ENCODE measurements at places on chromosomes 1 and 21.

DNA sequence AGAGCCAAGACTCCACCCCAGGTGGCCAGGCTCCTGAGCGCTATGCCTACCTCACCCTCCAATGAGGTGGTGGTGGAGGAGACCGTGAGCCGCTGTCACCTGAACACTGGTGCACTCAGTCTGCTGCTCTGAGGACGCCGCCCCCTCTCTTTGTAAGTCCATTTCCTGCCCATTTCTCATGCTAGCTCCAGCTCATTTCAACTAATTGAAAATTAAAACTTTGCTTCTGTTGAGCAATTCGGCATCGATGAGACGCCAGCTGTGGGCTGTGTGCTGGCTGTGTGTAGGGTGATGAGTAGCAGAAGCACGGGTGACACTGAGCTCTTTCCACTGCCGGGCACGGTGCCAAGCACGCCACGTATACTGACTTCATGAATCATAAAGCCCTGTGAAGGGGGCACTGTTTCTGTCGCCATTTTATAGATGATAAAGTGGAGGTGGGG, 11.2 kb downstream of the TNFRSF1B start:
- peak; percentile 81 for DNase-seq
- H3K4me1 ChIP-seq = peaks cover 98% of the 10 kb centered on the region
- H3K27ac ChIP-seq = peak overlapping the region; percentile 94
- peak overlapping the region; percentile 2 for H3K4me3 ChIP-seq
- H3K36me3 ChIP-seq = no peaks in the 10 kb centered on the region
- H3K27me3 ChIP-seq = peaks cover 14% of the 10 kb centered on the region

DNA sequence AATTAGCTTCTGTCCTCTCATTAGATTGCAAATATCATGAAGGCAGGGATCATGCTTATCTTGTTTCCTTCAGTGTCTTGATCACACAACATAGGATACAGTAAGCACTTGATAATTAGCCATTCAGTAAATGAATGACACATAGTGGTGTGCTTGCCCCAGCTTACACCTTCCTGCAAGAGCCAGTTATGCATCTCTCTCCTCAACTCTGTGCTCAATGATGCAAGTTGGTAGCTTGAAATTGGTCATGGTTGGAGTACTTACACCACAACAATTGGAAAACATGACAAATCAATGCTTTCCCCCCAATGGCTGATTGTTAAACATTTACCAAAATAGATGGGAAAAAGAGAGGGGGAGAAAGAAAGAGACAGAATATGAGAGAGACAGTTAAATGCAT, 129.2 kb downstream of the NUF2 start:
- no peak overlapping the region for H3K4me3 ChIP-seq
- peaks cover 4% of the 10 kb centered on the region for H3K27me3 ChIP-seq
- H3K4me1 ChIP-seq = no peaks in the 10 kb centered on the region
- no peaks in the 10 kb centered on the region for H3K36me3 ChIP-seq

DNA sequence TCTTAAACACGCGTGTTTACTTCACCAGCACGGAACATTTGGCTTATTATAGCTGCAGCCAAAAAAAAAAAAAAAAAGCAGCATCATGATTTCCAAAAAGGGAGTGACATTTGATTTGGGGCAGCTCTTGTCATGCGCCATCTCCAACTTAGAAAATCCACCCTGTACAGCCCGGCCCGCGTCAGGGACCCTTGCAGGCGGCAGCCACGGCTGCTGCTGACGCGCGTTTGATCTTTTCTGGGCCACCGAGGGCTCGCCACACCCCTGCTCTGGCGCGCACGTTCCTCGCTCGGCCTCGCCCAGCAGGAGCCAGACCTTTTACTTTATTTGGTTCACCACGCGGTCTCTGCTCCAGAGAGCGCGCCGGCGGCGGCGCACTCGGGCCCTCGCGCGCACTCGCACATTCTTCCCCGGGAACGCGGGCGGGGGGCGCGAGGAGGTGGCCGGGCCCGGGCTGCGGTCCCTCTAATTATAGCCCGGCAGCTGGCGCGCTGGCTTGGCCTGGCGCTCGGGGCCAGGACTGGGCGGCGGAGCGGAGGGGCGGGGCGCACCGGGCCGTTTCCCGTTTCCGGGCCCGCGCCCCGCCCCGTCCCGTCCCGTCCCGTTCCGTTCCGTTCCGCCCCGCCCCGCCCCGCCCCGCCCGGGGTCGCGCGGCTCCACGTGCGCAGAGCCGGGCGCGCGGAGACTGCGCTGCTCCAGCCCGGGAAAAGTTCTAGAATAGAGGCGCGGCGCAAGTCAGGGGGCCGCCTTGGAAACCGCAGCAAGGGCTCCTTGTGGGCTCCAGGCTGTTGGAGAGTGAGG, 10.2 kb downstream of the IRF2BP2 start:
- H3K4me1 ChIP-seq = peaks cover 65% of the 10 kb centered on the region
- H3K36me3 ChIP-seq = peaks cover 3% of the 10 kb centered on the region
- H3K27me3 ChIP-seq = no peaks in the 10 kb centered on the region

DNA sequence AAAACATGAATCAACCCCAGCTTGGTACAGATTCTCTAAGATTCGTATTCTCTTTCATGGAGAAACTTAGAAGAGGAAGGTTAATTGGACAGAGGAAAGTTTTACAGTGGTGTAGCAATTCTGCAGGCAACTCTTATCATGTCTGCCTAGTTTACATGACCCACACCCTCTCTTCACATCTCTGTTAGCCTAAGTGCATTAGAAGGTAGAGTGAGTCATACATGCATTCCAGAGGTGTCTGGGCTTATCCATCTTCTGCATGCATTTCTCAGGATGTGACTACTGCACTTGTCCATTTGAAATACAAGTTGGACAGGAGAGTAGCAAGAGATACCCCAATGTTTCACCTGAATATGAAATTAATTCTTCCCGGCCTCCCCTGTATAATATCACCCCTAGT, 578.4 kb upstream of the NCAM2 start:
- H3K4me1 ChIP-seq = no peaks in the 10 kb centered on the region
- no peak overlapping the region for H3K27ac ChIP-seq
- H3K36me3 ChIP-seq = no peaks in the 10 kb centered on the region
- H3K4me3 ChIP-seq = no peak overlapping the region

DNA sequence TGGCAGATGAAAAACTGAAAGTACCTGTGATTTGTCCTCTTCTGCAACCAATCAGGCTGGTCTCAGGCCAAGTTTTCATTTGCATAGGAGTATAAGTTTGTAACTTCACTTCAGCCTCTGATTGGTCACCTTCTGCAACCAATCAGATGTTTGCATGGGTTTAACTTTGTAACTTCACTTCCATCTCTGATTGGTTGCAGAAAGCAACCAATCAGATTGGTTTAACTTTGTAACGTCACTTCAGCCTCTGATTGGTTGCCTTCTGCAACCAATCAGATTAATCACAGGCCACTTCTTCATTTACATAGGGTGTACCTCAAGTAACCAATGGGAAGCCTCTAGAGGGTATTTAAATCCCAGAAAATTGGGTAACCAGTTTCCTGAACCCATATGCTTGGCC, 18.9 kb upstream of the TUT4 start:
- no peak overlapping the region for H3K4me3 ChIP-seq
- H3K27ac ChIP-seq = no peak overlapping the region
- no peaks in the 10 kb centered on the region for H3K27me3 ChIP-seq

DNA sequence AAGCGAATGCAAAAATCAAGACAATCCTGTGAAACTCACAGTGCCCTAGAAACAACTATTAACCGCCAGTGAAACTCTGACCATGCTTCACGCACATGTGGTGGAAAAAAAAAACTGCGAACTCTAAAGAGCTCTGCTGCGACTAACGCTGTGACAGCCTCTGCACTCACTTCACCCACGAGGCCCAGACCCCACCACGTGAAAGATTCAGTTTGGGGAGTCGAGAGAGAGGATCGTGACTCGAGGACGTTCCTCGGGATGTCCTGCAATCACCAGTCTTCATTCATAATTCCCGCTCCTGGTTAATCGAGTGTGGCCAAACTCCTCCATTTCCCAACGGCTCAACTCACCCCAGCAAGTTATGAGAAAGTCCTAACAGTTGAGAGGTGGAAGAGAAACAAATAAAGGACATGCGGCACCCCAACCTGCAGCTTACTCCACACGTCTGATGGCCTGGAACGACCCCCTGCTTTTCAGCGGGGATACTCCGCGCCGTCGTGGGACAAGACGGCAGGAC, 1.1 kb downstream of the SERBP1 start:
- no peaks in the 10 kb centered on the region for H3K27me3 ChIP-seq
- peaks cover 21% of the 10 kb centered on the region for H3K36me3 ChIP-seq
- H3K27ac ChIP-seq = peak overlapping the region; percentile 96
- H3K4me3 ChIP-seq = peak overlapping the region; percentile 88

- no peaks in the 10 kb centered on the region for H3K36me3 ChIP-seq
- H3K27ac ChIP-seq = no peak overlapping the region
- H3K27me3 ChIP-seq = peaks cover 3% of the 10 kb centered on the region
- H3K4me3 ChIP-seq = no peak overlapping the region
These were observed 58.4 kb upstream of the TENT5B start for GRCh38 chr1:27071049-27071416.

GRCh38 chr1:170247751-170248521, 102.2 kb downstream of the NTMT2 start:
- no peaks in the 10 kb centered on the region for H3K4me1 ChIP-seq
- H3K27ac ChIP-seq = no peak overlapping the region
- H3K27me3 ChIP-seq = no peaks in the 10 kb centered on the region
- H3K36me3 ChIP-seq = no peaks in the 10 kb centered on the region
- DNase-seq = no peak

GRCh38 chr1:42258218-42258617, 76.8 kb downstream of the FOXJ3 start:
- H3K36me3 ChIP-seq = no peaks in the 10 kb centered on the region
- H3K4me3 ChIP-seq = no peak overlapping the region
- H3K27me3 ChIP-seq = no peaks in the 10 kb centered on the region
- H3K4me1 ChIP-seq = peaks cover 46% of the 10 kb centered on the region

GRCh38 chr1:206111271-206111927, 5.8 kb downstream of the AVPR1B start:
- no peak overlapping the region for H3K4me3 ChIP-seq
- no peak overlapping the region for H3K27ac ChIP-seq
- H3K4me1 ChIP-seq = no peaks in the 10 kb centered on the region
- H3K27me3 ChIP-seq = no peaks in the 10 kb centered on the region
- no peak for DNase-seq

GRCh38 chr1:21278860-21279845, 11.1 kb downstream of the ECE1 start:
- H3K4me3 ChIP-seq = peak overlapping the region; percentile 53
- DNase-seq = no peak
- no peaks in the 10 kb centered on the region for H3K27me3 ChIP-seq
- peak overlapping the region; percentile 95 for H3K27ac ChIP-seq

- H3K27me3 ChIP-seq = no peaks in the 10 kb centered on the region
- H3K36me3 ChIP-seq = no peaks in the 10 kb centered on the region
- H3K27ac ChIP-seq = no peak overlapping the region
- no peak for DNase-seq
- no peak overlapping the region for H3K4me3 ChIP-seq
These were observed 114.2 kb downstream of the ADGRL4 start for GRCh38 chr1:78892260-78892840.

- peaks cover 3% of the 10 kb centered on the region for H3K36me3 ChIP-seq
- no peak overlapping the region for H3K27ac ChIP-seq
- no peak overlapping the region for H3K4me3 ChIP-seq
- no peaks in the 10 kb centered on the region for H3K27me3 ChIP-seq
- no peaks in the 10 kb centered on the region for H3K4me1 ChIP-seq
These were observed 7.8 kb downstream of the MYBPH start for GRCh38 chr1:203167913-203168200.

DNA sequence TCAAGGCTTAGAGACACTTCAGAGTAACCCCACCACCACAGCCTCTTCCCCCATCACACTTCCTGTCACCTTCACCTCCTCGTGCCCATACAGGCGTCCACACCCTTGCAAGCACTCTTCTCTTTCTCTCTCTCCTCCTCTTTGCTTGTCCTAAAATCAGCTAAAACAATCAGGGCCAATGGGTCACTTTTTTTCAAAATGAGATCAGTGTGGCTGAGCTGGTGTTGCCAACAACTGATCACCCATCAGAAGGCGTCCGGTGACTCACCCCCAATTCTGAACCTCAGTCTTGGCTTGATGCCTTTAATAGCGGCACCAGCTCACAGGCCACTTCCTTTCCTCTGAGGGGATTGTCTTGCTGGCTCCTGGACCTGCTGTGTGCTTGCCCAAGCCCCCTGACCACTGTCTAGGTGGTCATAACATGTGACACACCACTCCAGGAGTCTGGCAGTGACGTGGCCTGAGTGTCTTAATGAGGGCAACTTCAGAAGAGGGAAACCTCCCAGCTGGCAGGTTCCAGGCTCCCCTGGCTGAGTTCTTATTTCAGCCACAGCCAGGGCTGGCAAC, 1.6 kb downstream of the DRAXIN start:
- H3K27ac ChIP-seq = no peak overlapping the region
- no peak for DNase-seq
- peaks cover 14% of the 10 kb centered on the region for H3K4me1 ChIP-seq
- H3K36me3 ChIP-seq = no peaks in the 10 kb centered on the region
- no peak overlapping the region for H3K4me3 ChIP-seq
- H3K27me3 ChIP-seq = peaks cover 93% of the 10 kb centered on the region

GRCh38 chr21:25561668-25562641, 45.3 kb downstream of the MRPL39 start:
- peaks cover 6% of the 10 kb centered on the region for H3K4me1 ChIP-seq
- H3K27ac ChIP-seq = peak overlapping the region; percentile 47
- H3K27me3 ChIP-seq = no peaks in the 10 kb centered on the region
- DNase-seq = peak; percentile 35
- H3K4me3 ChIP-seq = peak overlapping the region; percentile 71

DNA sequence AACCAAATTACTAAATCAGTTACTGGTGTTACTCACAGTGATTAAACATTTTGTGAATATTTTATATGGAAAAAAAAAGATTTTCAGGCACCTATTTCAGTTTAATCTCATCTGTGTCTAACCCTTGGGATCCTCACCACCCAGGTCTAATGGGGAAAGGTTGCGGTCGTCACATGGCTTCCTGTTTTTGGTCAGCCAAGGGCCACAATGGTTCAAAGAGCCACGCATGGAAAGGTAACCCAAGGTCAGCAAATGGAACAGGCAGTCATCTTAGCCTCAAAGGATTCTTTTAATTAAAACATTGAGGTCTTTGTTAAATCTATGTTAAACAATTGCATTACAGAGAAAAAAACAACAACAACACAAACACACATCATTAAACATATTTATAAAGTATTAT, 21.9 kb downstream of the SRSF4 start:
- H3K27me3 ChIP-seq = no peaks in the 10 kb centered on the region
- no peak overlapping the region for H3K4me3 ChIP-seq
- H3K4me1 ChIP-seq = peaks cover 81% of the 10 kb centered on the region
- DNase-seq = no peak
- H3K36me3 ChIP-seq = peaks cover 51% of the 10 kb centered on the region

GRCh38 chr1:37850352-37850955, 8.9 kb downstream of the MTF1 start:
- H3K27me3 ChIP-seq = no peaks in the 10 kb centered on the region
- H3K4me3 ChIP-seq = no peak overlapping the region
- H3K4me1 ChIP-seq = peaks cover 63% of the 10 kb centered on the region
- DNase-seq = no peak
- peaks cover 12% of the 10 kb centered on the region for H3K36me3 ChIP-seq

- DNase-seq = no peak
- H3K27me3 ChIP-seq = no peaks in the 10 kb centered on the region
- no peak overlapping the region for H3K4me3 ChIP-seq
- H3K27ac ChIP-seq = no peak overlapping the region
These were observed 24.3 kb downstream of the TSPAN2 start for GRCh38 chr1:115065021-115065420.

- H3K4me3 ChIP-seq = no peak overlapping the region
- H3K36me3 ChIP-seq = no peaks in the 10 kb centered on the region
- no peak overlapping the region for H3K27ac ChIP-seq
- no peaks in the 10 kb centered on the region for H3K4me1 ChIP-seq
- no peak for DNase-seq
These were observed 22.8 kb upstream of the CD53 start for GRCh38 chr1:110850145-110850544.

Measured in left ventricle myocardium inferior (tissue), 1 donor.